ENCODE measurements at places on chromosomes 1 and 21.

GRCh38 chr1:28111157-28111556 is 22.7 kb upstream of the EYA3 start:
- DNase-seq = no peak

DNA sequence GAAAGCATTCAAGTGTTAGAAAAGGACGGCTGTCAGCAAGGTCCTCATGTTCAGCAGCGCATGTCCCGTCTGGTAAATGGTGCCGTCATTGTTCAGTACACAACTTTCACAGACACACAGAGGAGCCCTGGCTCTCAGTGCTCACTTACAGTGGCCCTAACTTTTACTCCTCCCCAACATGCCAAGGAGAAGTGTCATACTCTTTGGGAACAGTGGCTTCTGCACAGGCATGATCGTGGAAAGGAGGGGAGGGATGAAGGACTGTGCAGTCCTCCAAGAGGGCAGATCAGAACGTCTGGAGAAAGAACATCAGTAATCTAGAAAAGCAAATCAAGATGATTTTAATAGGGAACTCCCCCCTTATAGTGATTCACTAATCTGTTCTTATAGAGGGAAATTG is 3.8 kb upstream of the GRHL3 start:
- DNase-seq = no peak

DNA sequence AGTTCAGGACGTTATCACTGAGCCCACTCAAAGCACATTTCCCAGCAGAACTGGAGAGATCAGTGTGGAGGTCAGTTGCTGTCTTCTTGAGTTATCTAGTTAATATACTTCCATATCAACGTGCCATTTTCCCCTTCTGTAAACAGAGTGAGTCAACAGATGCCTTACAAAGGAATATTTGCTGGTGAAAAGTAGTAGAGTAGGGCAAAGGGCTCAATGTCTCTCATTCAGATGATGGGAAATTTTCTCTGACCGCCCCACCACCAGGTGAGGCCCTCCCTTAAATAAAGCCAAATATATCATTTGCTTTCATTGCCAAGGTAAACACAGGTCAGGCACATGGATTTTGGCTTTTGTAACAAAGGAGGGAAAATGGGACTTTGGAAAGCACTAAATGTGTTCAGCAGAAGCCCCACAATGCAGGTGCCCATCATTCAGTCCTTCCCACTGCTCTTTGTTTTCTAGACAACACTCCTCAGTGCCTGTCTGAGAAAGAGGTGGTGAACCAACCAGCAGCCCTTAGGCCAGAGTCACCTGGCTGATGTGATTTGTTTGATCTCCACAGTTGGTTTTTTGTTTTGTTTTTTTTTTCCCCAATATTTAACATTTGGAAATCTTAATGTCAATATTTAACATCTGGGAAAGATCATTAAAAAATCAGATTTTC is 40.5 kb upstream of the SAMD13 start:
- no peak for DNase-seq

DNA sequence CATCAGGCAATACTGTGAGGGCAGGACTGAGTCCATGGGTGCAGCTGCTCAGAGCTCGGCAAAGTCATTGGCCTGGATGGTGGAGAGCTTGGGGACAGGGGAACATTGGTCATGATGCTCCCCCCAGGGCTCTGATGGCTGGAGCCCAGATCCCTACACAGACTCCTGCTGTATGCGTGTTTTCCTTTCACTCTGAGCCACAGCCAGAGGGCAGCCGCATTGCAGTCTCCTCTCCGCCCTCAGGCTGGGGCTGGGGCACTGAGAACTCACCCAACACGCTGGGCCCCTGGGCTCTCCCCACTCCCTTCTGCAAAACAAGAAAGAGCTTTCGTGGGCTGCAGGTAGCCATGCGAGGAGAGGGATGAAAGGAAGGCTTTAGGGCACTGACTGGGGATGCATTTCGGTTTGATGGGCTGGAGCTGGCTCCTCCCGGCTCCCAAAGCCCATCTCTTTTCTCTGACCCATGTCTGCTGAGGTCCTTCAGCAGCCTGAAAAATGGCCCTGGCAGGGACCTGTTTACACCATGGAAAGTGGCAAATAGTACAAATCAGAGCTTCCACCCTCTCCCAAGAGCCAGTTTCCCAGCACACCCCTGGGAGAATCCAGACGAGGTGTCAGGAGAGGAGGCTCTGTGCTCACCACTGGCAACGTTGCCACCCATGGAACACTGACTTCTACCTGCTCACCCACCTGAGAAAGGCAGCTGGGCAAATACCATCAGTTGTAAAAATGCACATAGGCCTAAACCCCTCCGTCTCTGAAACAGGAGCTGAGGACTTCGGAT is 43.8 kb downstream of the CAPN2 start:
- no peak for DNase-seq

GRCh38 chr1:204081164-204081790 is 8.4 kb downstream of the SOX13 start:
- no peak for DNase-seq

DNA sequence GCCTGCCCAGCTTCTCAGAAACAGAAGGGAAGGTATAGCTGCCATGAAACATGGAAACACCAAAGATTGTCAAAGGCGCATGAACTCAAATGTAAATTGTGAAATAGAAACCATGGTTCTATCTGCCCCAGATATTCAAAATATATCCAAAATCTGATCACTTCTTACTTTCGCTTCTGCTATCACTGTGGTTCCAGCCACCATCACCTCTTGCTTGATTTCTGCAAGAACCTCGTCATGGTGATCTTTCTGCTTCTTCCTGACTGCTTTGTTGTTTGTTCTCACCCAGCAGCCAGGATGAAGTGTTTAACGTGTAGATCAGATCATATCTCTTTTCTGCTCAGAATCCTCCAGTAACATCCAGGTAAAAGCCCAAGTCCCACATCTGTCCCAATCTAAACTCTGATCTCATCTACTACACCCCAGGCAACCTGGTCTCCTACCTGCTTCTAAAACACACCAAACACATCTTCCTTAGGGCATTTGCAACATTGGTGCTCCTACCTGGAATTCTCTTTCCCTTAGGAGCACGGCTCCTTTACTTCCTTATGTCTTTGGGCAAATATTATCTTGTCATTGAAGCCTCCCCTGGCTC is 10.5 kb upstream of the LMO4 start:
- no peak for DNase-seq
